Stimulated activated CD4-positive, alpha-beta T cell treated with anti-CD3 and anti-CD28 coated beads, Interleukin-15, amount 100 ng/mL, for 48 hours (primary cell): ENCODE measurements at places on chromosomes 3 and 15.

- no peak for DNase-seq
Measured at GRCh38 chr15:59369597-59369996, 3.1 kb downstream of the MYO1E start.

DNA sequence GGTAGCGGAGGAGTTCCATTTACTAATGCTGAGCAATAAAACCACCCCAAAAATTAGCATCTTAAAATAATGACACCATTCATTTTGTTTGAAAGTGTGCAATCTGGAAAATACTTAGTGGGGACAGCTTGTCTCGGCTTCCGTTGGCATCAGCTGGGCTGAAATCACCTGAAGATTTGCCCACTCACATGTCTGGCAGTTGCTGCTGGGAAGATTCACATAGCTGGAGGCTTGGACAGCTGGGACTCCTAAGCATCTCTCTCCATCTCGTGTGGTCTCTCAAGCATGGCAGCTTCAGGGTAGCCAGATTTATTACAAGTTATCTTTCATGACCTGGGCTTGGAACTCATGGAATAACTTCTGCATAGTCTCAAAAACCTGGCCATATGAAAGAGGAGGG lies 38.4 kb upstream of the BFSP2 start:
- DNase-seq, result no peak

- DNase-seq, result no peak
Measured at GRCh38 chr15:77695961-77696582, 63.4 kb upstream of the LINGO1 start.

DNA sequence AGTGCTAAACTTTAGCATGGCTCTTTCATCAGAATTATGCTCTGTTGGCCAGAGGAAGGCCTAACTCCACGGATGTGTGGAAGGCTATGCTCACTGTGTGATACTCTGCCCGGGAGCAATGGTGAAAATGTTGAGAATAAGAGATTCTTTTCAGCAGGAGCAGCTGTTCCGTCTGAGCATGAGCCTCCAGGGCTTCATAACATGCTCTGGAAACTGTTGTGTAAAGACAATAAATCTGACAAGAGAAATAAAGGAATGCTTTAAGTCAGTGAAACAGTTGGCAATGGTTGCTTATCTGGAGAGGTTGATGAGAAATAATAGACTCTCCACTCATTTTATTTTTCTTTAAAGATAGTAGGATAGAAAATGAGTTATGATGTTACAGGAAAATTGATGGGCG lies 269.8 kb downstream of the DIPK2A start:
- DNase-seq, result no peak

DNA sequence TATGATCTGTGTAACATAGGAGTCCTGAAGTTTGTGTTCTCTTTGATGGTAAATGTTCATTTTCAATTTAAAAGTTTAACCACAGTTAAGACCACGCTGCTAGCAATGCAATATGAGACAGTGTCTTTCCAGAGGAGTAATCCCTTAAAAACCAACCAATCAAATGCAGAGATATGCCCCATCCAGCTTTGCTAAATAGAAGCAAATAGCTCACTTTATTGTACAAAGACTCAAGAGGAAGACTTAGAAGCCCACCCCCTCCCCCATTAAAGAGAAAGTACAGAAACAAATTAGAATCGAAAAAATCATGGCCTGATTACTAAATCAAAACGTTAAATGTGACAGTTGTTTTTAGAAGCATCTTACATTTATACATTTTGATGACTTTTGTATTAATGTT lies 2.1 kb upstream of the ANP32A start:
- no peak for DNase-seq

DNA sequence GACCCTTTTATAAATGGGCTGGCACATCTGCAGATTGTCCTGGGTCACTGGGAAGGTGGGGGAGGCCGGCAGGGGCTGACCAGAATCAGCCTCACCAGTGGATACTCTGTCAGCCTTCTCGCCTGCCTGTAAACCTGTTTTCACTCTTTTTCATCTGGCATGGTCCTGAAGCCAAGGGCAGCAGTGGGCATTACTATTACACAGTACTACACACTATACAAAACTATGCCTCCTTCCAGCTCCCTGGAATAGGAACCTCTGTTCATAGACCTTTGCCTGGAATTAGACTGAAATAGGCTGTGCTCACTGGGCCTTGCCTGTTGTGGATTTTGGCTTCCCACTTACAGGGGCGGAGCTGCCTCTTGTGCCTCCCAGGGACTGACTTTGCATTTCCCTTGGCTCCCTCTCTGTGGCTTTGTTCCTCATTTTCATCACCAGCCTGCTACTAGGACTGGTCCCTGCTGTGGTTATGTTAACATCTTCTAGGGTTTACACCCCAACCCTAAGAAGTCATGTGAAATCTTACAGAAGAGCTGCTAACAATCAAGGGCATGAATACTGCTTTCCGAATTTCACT lies 120.7 kb downstream of the FNDC3B start:
- DNase-seq, result no peak

GRCh38 chr15:101170568-101171350 lies 81.1 kb downstream of the CHSY1 start:
- no peak for DNase-seq

DNA sequence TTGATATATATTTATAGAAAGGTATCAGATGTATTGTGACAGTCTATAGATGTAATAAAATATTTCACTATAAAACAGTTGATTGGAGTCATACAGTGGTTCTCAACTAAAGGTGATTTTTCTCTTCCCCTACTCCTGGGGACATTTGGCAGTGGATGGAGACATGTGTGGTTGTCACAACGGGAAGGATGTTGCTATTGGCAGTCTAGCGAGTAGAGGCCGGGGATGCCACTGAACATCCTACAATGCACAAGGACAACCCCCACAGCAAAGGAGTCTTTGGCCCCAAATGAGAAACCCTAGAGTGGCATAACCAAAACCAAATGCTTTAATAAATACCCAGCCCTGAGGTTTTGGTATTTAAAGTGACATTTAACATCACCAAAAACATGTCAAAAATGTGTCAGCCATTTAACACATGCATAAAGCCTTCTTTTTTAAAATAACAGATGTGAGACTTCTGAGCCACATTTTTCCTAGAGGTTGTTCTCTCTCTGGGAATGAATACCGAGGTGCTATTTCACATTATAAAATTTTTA lies 367.5 kb downstream of the PTPRG start:
- no peak for DNase-seq

GRCh38 chr3:106485217-106485616 lies 616.4 kb upstream of the CBLB start:
- DNase-seq, result no peak

DNA sequence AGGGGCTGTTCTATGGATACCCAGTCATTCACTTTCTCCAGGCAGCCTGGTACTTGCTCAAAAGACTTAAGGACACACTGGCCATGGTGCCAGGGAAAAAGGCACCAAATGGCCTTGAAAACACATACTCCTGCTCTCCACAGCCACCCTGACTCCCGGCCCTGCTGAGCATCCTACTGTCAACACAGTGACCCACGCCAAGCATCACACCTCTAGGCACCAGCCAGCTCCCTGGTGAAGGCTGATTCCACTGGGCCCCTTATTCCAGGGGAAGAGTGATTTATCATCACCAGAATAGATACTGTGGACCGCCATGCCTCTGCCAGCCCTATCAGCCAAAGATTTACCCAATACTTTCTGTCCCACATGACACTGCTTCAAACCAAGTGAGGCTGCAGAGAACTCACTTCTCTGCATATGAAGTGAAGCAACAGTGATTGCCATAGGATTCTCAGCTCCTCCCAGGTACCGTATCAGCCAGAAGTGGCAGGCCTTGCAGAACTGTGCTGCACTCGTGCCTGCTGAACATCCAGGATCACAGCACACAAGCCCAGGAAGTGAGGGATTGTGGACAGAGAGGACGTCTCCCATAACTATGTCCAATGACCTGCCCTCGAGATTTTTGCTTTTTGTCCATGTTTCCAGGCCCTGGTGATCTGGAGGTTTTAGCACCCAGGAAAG lies 63.7 kb downstream of the WHAMM start:
- no peak for DNase-seq

GRCh38 chr3:185157347-185157746 lies 4.5 kb upstream of the C3orf70 start:
- DNase-seq, result no peak

DNA sequence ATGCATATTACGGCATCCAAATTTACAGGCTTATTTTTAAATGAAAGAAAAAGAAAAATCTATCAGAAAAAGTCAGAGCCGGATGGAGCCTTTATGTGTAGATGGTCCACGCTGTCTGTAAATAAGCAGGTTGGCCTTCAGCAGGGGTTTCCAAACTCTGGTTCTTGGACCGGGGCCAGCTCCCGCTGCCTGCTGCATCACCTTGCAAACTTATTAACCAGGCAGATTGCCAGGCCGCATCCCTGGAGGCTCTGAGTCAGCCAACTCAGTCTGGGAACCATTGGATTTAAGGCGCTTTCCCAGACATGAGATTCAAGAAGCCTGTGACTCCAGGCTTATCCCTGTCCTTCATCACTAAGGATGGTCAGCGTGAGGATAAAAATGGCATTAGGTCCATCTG lies 212.4 kb downstream of the OPA1 start:
- DNase-seq, result no peak

DNA sequence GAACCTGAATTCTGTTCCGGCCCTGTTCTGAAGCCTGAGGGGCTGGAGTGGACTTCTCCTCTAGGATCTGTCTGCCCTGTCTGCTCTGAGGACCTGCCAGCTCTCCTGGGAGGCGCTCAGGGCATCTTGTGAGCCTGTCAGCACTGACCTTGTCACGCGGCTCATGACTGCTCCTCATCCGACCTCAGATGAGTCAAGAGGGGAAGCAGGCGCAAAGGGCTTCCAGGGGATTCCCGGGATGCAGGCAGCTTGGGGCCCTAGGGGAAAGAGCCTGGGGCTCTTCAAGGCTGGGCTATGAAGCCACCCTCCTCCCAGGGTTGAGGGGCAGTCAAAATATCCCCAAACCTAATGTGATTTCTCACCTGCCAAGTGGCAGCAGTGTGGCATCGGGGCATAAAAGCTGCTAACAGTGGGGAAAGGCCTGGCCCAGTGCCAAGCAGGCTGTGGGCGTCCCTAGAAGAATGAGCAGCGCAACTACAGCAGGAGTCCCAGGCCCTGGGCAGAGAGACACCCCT lies 27.6 kb upstream of the ANKDD1A start:
- DNase-seq, result peak; percentile 68

DNA sequence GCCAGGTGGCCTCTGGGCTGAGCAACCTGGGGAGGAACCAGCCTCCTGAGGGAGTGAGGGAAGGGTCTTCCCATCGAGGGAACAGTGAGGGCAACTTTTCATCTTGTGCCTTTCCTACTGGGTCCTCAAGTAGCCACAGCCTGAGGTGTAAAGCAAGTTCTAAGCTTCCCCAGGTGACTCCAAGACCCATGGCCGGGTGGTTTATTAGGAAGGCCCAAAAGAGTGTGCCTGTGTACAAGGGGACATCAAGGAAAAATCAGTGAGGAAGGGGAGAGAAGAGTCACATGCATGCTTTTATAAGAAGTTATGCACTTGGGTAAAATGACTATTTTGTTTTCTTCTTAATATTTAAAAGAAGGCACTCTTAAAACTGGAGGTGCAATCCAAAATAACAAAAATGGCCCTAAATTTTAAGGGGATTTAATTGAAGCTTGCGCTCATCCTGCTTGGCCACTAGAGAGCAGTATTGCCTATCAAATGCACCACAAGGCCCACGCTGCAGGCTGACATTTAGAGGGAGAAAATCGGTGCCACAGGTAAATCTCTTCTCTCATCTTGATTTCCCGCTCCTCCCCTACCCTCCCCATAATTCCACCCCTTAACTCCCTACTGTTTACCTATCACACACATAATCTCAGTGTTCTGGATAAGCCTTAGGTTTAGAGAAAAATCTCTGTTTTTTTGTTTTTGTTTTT lies 6.7 kb downstream of the NANOGP8 start:
- peak; percentile 4 for DNase-seq

DNA sequence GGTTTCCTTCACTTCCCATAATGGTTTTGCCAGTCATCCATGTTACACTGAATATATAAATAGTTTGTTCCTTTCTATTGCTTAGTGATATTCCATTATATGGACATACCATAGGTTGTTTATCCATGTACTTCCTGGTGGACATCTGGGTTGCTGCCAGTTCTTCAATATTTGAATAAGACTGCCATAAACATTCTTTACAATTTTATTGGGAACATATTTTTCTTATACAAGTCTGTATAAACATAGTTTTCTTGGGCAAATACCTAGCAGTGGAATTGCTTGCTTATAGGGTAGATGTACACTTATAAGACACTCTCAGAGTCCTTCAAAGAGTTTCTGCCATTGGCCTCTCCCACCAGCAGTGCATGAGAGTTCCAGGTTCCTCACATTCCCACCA lies 231.4 kb downstream of the OPA1 start:
- DNase-seq, result no peak

GRCh38 chr15:57218826-57219576 lies 157.3 kb upstream of the CGNL1 start:
- no peak for DNase-seq

DNA sequence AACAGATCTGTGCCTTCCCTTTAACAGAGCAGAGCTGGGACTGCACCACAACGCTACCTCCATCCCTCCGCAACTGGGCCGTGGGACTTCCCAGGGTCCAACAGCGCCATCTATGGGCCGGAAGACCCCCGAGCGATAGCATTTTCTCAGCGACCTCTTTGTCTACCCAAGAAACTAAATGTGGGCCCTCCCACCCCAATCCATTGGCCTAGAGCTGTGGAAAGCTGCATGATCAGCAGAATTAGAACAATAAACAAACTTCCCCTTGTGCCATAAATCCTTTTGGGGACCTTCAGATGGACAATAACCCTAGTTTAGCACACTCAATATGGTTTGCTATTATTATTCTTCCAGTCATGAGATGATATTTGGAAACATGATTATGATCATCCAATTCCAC lies 74.8 kb upstream of the NTRK3 start:
- peak; percentile 36 for DNase-seq

DNA sequence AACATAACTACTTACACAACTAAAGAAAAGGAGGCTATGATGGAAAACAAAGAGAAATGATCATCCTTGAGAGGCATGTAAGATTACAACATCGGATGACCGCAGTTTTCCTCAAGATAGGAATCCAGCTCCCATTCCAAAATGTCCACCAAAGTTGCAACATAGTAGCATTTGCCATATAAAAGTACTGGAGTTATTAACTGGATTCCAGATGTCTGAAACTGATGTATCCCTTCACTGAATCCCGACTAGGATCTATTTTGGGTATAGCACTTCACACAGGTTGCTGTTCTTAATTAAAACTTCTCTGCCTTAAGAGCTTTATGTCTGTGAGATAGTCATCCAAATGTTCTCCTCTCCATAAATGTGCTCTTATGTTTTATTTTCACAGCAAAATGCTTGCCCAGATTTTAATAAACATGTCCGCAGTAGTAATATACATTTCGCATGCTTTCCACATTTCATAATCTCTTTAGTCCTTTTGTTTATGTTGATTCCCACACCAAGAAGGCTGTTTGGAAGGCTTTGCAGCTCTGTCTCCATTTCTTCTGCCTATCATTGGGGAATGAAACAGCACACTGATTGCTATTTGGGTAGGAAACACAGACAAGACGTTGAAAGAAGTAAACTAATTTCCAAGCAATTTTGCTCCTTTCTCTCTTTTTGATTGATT lies 716.5 kb upstream of the CFAP20DC start:
- DNase-seq, result no peak

- no peak for DNase-seq
Measured at GRCh38 chr15:92665100-92665555, 9.6 kb upstream of the FAM174B start.
